M059J (cell line): ENCODE measurements at places on chromosomes 4 and X. TPM values are rescaled to one million over a fixed set of nuclear protein-coding genes. Genes with fewer than 3 reads are reported as not detected.

DNA sequence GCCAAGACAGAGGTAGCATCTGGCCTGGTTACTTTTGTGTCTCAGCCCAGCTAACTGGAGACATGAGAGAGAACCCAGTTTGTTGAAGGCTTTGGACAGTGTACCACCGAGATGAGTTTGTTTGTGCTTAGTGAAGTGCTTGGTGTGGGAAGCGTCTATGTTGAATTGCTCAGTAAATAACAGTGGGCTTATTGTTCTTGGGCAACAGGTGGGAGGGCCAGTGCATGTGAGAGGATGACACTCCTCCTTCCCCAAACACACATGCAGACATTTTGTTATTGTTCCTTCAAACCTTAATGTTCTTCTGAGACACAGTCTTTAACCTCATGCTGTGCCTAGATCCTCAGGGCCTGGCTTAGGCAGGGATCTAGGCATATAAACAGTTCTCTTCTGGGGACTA, 39.7 kb downstream of the MSN start:
- no peak for DNase-seq

- no peak for DNase-seq
These were observed 28.6 kb upstream of the CYP2U1 start for GRCh38 chr4:107902715-107903114.

- DNase-seq = no peak
These were observed 156.8 kb upstream of the MAB21L2 start for GRCh38 chr4:150425161-150425560.

- DNase-seq = peak; percentile 20
These were observed 5.0 kb downstream of the F8A1 start for GRCh38 chrX:154890990-154891639.

DNA sequence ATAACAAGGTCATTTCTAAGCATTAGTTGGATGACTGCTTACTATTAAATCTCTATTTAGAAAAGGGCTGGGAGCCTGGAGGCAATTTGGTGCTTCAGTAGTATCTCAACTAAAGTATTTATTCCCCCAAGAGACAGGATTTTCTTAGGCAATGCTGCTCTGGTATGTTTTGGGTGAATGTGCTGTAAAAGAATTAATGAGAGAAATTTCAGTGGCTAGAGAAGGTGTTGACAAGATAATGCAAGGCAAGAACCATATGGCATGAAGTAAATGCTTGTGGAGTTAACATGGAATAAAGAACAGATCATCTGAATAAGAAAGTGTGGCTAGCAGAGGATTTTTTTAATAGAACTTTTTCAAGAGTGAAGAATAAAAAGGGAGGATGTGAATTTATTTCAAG, 3.9 kb downstream of the CYP2U1 start:
- no peak for DNase-seq

DNA sequence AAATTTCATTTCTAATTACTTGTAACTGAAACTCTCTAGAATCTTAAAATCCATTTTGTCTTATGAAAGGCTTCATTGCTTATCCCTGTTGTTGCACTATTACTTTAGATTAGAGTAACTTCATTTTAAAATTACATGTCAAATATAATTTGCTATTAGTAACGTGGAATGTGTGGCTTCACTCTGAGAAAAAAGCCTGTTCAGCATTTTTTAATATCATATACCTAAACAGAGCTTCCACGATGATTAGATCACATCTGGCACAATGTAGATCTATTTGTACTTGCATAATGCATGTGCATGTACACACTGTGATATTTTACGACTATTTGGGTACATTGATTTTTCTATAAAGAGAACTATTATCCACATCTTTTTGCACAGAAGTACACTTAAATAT, 648.1 kb downstream of the RPA4 start:
- no peak for DNase-seq

Gene HSFX1
- 0.42 and 0.59 TPM in 2 replicates for total RNA-seq

Gene KIT
- total RNA-seq = 0.02 TPM in 1 of 2 replicates, not detected in the other

GRCh38 chrX:53817548-53817947, 131.0 kb upstream of the HUWE1 start:
- no peak for DNase-seq

DNA sequence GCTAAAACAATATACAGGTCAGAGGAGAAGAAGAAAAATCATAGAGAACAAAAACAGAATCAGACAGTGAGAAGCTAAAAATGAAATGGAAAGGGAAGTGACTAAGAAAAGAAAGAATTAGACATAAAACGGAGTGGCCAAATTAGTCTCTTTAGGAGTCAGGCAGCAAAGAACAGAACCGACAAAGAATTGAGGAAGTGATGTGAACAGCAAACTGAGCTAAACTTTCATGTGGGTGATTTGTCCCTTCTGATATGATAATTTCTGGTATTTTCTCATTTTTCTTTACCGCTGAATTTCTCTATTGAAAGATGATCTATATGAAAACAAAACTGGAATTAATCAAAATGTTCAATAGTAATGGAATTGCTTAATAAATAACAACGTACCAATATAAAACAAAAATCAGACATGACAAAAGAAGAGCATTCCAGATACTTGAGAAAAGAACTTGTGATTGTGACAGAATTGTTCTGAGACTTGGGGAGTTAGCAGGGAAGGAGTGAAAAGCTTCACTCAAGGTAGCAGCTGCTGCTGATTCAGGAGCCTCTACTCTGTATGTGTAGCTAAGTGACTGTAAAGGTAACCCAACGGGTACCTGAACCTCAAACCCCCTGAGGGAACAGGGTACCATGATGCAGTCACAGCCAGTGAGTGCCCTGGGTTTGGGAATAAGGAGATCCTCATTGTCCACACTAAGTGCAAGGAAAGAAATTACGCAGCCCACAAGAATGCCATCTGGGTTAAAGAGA, 8.8 kb downstream of the TAPT1 start:
- DNase-seq = no peak

Gene FGF16
- total RNA-seq = not detected in 2 replicates

Gene IRS4
- not detected in 2 replicates for total RNA-seq

DNA sequence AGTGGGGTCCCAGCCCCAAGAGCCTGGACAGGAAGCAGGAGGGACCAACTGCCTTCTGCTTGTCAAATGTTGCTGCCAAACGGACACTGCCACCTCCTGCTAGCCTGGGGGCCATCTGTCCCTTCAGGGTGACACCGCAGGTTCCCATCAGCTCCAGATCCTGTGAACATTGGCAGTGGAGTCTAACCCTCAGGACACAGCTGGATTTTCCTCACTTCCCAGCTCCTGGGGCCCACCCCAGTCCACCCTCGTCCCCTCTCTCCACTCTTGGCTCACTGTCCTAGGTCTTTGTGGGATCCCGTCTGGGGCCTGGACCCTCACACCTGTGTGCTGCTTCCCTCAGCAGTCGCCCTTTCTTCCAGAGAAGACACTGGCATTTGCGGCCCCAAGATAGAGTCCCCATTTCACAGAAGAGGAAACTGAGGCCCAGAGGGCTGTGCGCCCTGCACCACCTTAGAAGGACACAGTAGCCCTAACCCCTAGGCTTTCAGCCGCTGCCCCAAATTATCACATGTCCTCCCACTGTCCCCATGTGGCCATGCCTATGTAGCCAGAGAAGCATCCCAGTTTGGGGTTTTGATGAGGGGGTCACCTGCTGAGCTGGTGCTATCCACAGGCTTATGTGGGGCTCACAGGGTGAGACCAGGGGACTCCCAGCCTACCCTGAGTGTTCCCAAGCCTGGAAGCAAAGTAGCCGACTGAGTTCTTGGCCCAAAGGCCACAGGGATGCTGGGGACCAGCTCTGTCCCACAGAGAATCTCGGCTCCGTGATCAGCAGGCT, 20.1 kb downstream of the PPP2R2C start:
- no peak for DNase-seq

DNA sequence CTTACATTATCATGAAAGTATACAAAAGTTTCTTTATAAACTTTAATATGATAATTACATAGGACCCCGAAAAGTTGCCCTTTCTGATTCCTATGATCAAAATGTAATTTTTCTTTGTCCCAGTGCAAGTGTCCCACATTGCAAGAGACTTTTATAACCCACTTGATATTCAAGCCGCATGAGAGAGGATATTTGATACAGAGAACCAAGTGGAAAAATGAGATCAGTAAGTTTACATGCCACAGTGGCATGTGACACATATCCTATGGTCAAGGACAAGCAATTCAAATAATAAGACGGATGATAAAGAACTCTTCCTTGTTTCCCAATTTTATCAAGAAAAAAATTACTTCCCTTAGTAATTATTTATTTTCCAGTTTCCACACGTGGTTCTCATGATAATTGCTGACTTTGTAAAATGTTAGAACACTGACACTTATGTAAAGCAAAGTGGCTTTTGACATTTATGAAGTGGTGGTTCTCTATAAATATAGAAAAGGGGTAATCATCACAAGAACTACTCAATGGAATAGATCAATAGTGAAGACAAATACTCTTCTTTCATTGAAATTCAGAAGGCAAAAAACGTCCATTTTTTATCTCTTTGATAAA, 273.7 kb upstream of the NOCT start:
- no peak for DNase-seq

DNA sequence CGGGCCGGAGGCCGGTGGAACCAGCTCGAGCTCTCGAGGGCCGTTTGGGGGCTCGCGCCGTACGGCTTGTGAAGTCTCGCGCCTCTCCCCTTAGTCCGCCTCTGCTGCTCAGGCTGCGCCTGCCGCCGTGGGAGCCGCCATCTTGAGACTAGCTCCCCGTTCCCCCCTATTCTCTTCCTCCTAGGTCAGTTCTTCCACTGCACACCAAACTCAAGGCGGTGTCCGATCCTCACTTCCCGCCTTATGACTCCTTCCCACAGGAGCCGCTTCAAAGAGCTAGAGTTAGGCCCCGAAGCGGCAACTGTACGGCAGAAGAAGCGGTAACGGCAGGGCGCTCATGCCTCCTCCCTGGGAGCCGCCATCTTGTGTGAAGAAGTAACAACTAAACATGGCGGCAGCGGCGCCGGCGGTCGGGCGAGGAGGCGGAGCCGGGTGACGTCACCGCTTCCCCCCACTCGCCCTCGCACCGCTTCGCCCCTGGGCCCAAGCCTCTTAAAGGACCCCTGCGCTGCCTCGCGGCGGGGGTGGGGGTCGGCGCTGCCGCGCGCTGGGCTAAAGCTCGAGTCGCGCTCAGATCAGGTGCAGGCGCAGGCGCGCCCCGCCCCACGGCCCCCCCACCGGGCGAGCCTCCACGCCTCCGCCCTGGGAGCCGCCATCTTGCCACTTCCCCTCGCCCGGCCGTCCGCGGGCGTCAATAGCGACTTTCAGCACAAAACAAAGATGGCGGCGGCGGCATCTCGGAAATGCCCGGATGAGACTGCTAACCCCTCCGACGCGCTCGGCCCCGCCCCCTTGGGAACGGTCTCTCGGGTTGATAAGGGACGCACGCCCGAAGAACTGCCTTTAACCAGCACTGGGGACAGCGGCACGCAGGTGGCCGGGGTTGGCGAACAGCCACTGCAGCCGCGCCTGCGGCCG, at the start of gene HCFC1:
TSS of gene HCFC1 (minus strand) at position 369 of the 918 bp plus-strand sequence. CDS start 978 bp downstream, outside the sequence.
- DNase-seq = peak; percentile 92

- peak; percentile 74 for DNase-seq
These were observed 11.2 kb downstream of the CDKN2AIP start for GRCh38 chr4:183455431-183456195.
